Head of caudate nucleus (tissue), 42 donors: ENCODE measurements at places on chromosomes 12 and 14.

- DNase-seq, result no peak
Observed at GRCh38 chr14:38882533-38882932, 220.5 kb downstream of the SEC23A start.

- DNase-seq, result no peak
Observed at GRCh38 chr12:75662511-75663159, 151.2 kb upstream of the KRR1 start.

GRCh38 chr14:83991666-83992065 is 1538.3 kb upstream of the FLRT2 start:
- no peak for DNase-seq

- DNase-seq, result no peak
Observed at GRCh38 chr14:43479596-43480195, 1027.4 kb downstream of the FSCB start.

GRCh38 chr14:90850487-90850886 is 34.3 kb upstream of the TTC7B start:
- no peak for DNase-seq

DNA sequence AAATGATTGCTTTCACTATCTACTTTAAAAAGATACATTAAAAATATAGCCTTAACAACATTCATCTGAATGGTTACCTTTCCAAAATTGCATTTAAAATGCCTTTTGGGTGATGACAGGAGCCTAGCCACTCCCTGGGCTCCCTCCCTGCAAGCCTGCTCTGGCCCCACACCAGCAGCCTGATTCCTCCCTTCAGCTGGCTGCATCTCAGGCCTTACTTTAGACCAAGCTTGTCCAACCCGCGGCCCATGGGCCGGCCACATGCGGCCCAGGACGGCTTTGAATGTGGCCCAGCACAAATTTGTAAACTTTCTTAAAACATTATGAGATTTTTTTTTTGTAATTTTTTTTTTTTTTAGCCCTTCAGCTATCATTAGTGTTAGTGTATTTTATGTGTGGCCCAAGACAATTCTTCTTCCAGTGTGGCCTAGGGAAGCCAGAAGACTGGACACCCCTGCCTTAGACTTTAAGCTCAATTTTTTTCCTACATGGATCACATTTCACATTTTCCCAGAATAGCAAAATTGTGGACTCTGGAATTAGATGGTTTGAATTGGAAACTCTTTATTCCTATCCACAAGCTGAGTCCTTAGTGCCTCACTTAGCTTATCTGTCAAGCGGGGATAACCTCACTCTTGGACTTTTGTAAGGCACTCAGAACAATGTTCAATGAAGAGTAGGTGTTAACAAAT is 124.4 kb downstream of the MYRFL start:
- no peak for DNase-seq
